LoVo (cell line): ENCODE measurements at places on chromosomes 1 and 21.

DNA sequence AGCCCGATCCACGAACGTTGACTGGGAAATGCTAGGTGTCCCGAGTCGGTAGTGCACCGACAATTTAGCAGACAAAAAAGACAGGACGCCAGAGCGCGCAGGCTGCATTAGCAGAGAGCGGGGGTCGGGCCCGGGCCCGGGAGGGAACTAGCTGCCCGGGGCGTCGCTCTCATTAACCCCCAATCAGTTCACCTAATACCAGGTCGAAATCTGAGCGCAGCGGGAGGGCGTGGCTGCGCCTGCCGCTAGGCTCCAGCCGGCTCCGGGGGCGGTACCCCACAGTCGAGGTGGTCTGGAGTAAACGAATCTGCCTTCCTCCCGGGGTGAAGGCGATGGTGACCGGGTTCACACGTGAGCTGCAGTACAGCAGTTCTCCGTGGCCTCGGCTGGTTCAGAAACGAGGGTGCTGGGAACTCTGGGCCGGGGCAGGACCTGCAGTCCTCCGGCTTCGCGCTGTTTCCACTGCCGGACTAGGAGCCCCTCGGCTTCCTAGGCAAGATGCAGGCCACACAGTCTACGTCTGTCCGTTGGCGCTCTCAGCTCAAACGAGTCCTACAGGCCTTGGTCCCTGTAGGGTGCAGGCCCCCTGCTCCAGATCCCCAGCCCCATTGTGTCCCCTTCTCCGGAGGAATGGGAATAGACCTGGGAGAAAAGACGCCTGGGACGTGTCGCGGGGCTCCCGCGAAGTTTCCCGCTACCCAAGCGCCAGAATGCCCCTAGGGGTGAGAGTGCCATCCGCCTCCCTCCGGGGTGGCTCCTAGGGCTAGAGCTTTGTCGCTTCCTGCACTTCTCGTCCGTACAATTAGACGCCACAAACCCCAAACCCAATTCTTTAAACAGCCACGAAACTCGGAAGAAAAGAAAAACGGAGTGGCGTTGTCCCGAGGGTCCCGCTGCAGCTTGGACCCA is 2.0 kb downstream of the GFI1 start:
- DNase-seq, result peak; percentile 31

DNA sequence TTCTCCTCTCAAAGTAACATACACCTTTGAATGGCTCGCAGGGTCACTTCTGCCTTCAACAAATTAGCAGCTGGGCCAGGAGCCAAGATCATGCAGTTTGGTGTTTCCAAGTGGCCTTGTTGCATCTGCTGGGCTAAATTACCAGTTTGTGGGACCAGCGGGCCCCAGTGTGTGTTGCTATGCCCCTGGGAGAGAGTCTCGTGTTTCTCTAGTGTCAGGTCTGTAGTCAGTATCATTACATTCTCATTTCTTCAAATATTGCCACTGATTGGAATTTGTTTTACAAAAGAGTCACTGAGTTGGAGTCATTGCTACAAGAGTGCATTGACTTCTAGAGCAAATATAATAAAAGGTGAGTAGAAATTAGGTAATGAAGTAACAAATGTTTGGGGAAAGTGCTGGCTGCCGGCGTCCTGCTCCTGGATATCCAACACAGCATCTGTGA is 35.5 kb downstream of the RHOU start:
- no peak for DNase-seq

- no peak for DNase-seq
Measured at GRCh38 chr1:86339014-86339812, 56.9 kb downstream of the ODF2L start.

DNA sequence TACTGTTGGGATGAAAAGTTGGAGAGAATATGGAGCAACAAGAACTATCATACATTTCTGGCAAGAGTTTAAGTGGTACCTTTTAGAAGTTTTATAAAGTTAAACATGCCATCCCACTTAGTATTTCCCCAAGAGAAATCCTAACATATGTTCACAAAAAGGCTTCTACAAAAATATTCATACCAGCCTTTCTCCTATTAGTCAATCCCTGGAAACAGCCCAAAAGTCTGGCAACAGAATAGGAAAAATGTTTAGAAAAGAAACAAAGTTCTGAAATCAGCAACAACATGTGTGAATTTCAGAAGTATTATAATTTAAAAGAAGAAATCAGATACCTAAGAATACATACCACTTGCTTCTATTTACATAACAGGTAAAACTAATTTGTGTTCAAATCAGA is 271.0 kb downstream of the DSCAM start:
- DNase-seq, result no peak
